Kidney (tissue), 22 donors: ENCODE measurements at places on chromosomes 7 and 10. TPM values are rescaled to one million over a fixed set of nuclear protein-coding genes. Genes with fewer than 3 reads are reported as not detected.

OR9A2 gene
- not detected for total RNA-seq

C10orf143 gene
- 6.6 TPM for total RNA-seq

AKR1C8 gene
- 0.66 TPM for total RNA-seq

AGR2 gene
- total RNA-seq, result 164 TPM

OPALIN gene
- total RNA-seq, result not detected

EPHA1 gene
- total RNA-seq, result 22.3 TPM

CALY gene
- total RNA-seq, result 0.41 TPM

PTPRZ1 gene
- 0.98 TPM for total RNA-seq

IDE gene
- total RNA-seq, result 40.5 TPM

SNX8 gene
- total RNA-seq, result 38.6 TPM

TMEM72 gene
- total RNA-seq, result 19.3 TPM

ABCA13 gene
- 6.0 TPM for total RNA-seq

PWWP2B gene
- 24.3 TPM for total RNA-seq

SLC25A13 gene
- total RNA-seq, result 32.1 TPM
